ENCODE measurements at places on chromosomes 3 and 15. TPM values are rescaled to one million over a fixed set of nuclear protein-coding genes. Genes with fewer than 3 reads are reported as not detected.

DNA sequence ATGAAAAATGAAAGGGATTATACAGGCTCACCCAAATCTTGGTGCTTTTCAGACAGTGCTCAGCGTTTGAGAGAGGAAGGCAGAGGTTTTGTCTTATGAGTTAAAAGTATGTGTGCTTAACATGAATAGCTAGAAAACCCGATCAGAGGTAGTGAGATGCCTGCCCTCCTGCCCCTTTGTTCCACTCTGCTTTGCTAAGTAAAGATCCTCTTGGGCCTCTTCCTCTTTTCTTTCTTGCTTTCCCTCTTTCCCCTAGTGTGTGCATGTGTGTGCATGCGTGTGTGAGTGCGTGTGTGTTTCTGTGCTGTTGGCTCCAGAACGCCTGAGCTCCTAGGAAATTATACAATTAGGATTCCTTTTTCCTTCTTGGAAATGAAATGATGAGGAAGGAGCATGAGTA lies 261.3 kb upstream of the NR2E3 start:
- no peak for DNase-seq

- DNase-seq = no peak
These were observed 5.6 kb downstream of the GREM1 start for GRCh38 chr15:32723171-32723948.

DNA sequence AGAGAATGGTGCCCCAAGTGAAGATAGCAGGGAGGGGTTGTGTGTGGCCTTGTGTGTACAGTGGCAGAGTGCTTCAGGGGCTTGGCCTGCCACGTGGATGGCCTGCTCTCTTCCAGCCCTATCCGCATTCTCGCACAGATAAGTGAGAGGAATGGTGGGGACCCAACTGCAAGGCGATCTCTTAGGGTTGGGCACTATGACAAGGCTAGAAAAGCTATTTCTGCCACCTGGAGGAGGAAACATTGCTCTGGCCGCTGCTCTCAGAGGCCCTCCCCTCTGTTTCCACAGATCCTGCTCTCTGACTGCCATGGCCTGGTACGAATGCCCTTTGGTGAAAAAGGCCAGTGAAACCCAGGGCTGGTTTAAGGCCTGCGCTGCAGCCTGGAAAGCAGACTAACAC lies 20.6 kb downstream of the EEFSEC start:
- DNase-seq = no peak

GRCh38 chr3:110568246-110568645 lies 503.4 kb upstream of the NECTIN3 start:
- DNase-seq = peak; percentile 93

DNA sequence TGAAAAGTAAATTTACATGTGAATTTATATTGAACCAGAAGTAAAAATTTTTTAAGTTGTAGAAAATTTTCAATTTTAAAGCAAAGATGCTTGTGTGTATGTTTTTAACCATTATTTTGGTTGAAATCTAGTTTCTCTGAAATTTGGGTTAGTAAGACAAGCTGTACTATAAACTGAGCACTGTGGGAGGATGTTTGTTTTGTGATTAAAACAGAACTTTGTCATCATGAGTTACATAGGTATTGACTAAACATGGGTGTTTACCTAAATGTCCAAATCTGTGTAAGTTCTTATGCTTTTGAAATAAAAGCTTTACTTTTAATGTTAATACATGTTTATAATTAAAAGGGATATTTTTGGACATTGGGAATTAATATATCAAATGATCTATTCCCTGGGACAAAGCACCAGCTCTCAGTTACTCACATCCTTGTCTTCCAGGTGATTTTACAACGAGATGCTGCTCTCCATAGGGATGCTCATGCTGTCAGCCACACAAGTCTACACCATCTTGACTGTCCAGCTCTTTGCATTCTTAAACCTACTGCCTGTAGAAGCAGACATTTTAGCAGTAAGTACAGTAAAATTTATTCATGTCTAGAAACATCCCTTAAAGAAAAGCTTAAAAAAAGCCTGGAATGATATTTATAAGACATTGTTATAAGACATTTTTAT lies 32.7 kb downstream of the RNF13 start:
- DNase-seq = peak; percentile 9

DNA sequence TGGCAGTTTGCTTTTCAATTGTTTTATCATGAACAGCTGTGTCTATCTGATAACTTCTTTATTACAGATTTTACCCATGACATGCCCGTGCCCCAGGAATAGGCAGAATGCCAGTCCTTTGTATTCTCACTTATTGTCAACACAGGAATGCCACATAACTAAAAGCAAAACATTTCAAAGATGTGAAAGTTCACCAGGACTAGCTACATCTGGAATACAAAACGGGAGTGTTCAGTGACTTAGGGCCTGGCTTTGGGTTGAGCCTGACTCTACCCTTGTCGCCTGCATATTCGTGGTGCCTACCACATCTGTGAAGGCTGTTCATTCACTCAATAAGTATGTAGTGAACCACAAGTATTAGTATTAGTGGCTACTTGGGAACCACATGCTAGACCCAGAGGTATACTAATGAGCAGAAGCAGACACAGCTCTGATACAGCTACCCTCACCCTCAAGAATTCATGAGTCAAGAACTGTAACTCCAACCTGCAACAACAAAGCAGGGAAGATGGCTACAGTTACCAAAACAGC lies 2.9 kb downstream of the TNFSF10 start:
- peak; percentile 77 for DNase-seq

GRCh38 chr15:52105846-52106245 lies 6.7 kb downstream of the BCL2L10 start:
- no peak for DNase-seq

GRCh38 chr3:42524751-42525150 lies 22.3 kb downstream of the VIPR1 start:
- DNase-seq = no peak

GRCh38 chr3:193010191-193010590 lies 92.5 kb upstream of the MB21D2 start:
- peak; percentile 24 for DNase-seq

The GPR149 gene
- not detected for polyA plus RNA-seq

The ZNF774 gene
- 1.6 TPM for polyA plus RNA-seq

The SAXO2 gene
- polyA plus RNA-seq = 2.0 TPM

The SPESP1 gene
- polyA plus RNA-seq = 1.1 TPM

The CFAP92 gene
- not detected for polyA plus RNA-seq

The BLOC1S6 gene
- 46.3 TPM for polyA plus RNA-seq

The TMEM108 gene
- not detected for polyA plus RNA-seq

The DUOXA2 gene
- not detected for polyA plus RNA-seq
